Renal cortical epithelial cell (primary cell): ENCODE measurements at places on chromosomes 12 and 14.
A peak's percentile ranks its signal among the peaks of the same experiment; 100 is the strongest.

DNA sequence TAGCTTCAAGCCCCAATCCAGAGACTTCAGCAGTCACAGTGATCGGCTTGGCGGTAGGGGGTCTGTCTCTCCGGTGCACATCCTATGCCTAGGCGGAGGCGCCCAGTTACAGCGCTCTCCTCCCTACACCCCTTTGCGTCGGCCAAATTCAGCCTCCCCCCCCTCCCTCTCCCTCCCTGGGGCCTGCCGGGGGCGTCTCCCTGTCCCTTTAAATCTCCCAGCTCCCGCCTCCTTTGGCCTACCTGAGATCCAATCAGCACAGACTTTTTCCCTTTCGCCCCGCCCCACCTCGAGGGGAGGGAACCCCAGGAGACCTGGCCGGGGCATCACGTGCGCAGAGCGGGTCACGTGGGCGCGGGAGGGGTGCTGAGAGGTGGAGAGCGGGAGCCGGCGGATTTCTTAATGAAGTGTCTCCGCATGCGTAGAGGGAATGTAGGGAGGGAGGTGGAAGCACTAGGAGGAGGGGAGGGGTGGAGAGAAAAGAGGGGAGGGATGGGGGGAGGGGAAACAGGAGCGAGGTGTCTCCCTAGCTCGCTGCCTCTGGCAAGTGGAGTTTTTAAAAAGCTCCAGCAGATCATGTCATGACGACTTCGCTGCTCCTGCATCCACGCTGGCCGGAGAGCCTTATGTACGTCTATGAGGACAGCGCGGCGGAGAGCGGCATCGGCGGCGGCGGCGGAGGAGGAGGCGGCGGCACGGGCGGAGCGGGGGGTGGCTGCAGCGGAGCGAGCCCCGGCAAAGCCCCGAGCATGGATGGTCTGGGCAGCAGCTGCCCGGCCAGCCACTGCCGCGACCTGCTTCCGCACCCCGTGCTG lies at the start of gene HOXC13:
HOXC13 (plus strand) TSS at position 506 of the 815 bp plus-strand sequence; CDS start at position 582, 76 bp downstream.
- DNase-seq: peak; percentile 56

DNA sequence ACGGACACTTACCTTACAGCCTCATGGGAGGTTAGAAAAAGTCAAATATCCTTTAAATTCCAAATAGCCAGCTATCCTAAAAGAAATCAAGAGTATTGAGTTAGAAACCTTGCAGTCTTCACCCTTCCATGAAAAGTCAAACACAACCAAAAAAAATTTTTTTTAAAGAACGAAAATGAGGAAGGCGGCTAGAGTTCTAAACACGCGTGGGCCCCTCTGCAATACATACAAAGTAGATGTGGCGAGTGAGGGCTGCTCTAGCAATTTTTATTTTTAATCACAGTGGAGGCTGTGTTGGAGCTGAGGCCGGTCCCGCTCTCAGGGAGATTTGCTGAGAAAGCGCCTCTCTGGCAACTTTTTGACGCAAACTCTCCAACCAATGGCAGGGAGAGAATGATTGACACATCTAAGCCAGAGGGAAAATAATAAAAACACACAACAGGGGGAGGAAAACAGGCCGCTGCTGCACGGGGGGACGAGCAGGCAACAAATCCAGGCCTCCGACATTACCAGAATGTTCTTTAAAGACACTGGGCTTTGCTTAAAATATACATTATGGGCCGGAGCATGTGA lies at the start of gene OTX2:
OTX2 (minus strand) TSS at position 333 of the 573 bp plus-strand sequence. CDS start 5,023 bp downstream, outside the sequence.
- no peak for DNase-seq

DNA sequence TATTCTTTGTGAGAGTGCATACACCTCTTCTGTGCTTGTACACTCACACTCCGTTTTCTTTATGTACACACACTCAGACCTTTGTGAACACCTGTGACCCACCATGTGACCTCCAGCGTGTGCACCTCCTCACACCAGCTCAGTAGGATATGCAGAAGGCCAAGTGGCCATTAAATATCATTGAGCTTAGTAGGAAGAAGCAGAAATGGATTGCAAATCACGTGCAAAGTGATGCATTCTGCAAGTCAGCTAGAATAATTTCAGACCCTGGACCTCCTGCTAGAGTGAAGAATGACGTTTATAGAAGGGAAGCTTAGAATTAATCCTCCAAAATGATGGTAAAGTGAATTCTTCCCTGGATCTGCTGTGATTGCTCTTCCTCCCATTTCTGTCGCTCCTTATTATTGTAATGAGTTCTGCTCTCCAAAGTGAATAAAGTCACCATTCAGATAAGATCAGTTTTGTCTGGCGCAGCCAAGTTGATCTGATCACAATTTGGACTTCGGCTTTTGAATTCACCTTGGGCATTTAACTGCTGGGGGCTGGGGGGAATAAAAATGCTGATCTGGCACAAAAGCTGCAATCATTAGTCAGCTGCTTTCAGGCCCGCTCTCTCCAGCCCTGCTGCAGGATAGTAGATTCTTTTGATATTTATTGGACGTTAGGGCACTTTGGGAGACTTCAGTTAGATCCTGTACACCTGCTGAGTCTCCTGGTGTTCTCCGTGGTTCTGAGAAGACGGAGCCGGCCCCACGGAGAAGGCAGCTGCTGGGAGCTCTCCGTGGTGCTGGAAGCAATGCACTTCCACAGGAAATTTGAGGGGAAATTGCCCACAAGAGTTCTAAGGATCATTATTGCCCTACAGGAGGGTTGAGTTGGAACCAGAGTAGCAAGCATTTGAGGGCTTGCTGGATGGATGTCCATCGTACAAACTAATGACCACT lies 12.4 kb upstream of the NRXN3 start:
- peak; percentile 38 for DNase-seq

DNA sequence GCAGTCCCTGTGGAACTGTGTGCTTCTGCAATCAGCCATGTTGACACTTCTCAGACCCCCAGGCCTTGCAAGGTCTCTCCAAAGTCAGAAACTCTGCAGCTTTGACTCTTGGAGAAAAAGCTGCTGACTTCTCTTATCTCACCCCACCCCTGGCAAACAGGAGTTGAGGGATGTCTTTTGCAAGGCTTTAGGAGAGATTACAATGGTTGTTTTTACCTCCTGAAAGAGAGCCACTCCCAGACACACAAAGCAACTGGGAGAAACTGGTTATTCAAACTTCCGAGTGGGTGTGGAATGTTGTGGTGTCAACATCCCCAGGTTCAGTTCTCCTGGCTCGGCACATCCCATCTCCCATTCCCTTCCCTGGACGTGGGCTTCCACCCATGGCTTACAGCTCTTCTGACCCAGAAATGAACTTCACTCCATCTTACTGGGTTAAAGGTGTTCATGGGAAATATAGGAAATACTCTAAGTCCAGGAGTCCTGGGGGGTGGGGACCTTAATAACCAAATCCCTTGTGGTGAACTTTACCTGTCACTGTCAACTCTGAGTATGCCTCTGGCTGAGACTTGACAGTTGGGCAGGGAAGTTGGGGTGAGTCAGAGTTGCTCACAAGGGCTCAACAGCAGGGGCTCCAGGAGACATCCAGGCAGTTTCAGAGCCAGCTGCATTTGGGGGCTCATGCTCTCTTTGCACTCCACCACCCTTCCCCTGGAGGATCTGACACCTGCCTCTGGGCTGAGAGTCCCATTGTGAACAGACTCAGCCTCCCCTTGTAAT lies 41.9 kb downstream of the CCDC177 start:
- DNase-seq: no peak

- no peak for DNase-seq
Observed at GRCh38 chr12:92989715-92990484, 60.8 kb upstream of the EEA1 start.

- no peak for DNase-seq
Observed at GRCh38 chr14:85564841-85565527, 35.0 kb downstream of the FLRT2 start.

GRCh38 chr12:124636138-124636978 lies 68.9 kb upstream of the NCOR2 start:
- DNase-seq: peak; percentile 44
